Activated CD4-positive, alpha-beta memory T cell treated with anti-CD3 and anti-CD28 coated beads for 36 hours (primary cell): ENCODE measurements at places on chromosomes 3 and 15. TPM values are rescaled to one million over a fixed set of nuclear protein-coding genes. Genes with fewer than 3 reads are reported as not detected.

Gene ISG20
- 74.5 TPM for total RNA-seq

Gene ST3GAL6
- not detected for total RNA-seq

Gene AHSG
- total RNA-seq = not detected

DNA sequence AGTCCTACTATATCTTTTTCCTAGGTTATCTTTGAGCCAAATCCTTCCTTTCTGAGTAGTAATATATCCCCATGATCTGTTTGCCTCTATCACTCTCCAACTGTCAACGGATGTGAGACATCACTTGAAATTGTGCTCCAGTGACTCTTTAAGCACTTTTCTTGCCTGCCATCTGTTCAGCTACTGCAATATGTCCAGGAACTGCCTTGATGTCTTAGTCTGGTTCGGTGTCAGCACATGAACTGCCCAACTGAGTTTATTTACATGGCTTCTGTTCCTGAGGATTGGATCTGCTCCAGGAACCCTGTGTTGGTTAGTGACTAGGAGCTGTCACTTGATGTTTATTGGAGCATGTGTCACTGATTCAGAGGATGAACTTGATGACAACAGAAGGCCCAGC is 116.5 kb downstream of the SLC9A9 start:
- no peaks in the 10 kb centered on the region for H3K27me3 ChIP-seq
- no peak overlapping the region for H3K4me3 ChIP-seq
- H3K27ac ChIP-seq = no peak overlapping the region
- no peak for DNase-seq
- no peaks in the 10 kb centered on the region for H3K36me3 ChIP-seq
- no peaks in the 10 kb centered on the region for H3K4me1 ChIP-seq

DNA sequence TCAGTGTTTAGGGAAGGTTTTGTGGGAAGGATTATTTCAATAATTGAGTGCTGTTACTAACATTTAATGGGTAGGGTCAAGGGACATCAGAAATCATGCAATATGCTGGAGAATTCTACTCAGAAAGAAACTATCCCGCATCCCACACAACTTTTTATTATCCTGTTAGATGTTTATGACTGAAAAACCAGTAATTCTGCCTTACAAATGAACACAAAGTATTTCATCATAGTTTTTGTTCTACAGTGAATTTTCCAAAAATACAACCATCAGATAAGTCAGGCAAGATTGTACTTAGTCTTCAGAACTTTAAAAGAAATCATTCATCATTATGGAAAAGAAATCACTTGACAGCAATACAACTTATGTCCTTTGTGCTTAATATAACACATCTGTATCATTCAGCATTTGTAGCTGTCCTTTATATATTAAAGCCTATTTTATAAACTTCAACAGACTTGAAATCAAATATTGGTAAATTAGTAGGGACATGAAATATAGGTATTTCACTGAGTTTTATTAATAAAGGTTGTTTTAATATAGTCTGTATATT is 61.9 kb downstream of the TRPM7 start:
- H3K27me3 ChIP-seq = no peaks in the 10 kb centered on the region
- peaks cover 33% of the 10 kb centered on the region for H3K36me3 ChIP-seq
- H3K4me1 ChIP-seq = peaks cover 21% of the 10 kb centered on the region
- no peak overlapping the region for H3K4me3 ChIP-seq
- peak overlapping the region; percentile 40 for H3K27ac ChIP-seq

GRCh38 chr3:74739242-74739641 is 124.8 kb upstream of the CNTN3 start:
- no peaks in the 10 kb centered on the region for H3K36me3 ChIP-seq
- H3K4me3 ChIP-seq = no peak overlapping the region
- H3K4me1 ChIP-seq = no peaks in the 10 kb centered on the region
- H3K27me3 ChIP-seq = no peaks in the 10 kb centered on the region

- H3K4me3 ChIP-seq = no peak overlapping the region
- H3K27me3 ChIP-seq = no peaks in the 10 kb centered on the region
- no peaks in the 10 kb centered on the region for H3K4me1 ChIP-seq
- no peak overlapping the region for H3K27ac ChIP-seq
Observed at GRCh38 chr3:30795176-30795575, 99.3 kb downstream of the GADL1 start.

GRCh38 chr15:74790080-74790916 is 8.4 kb downstream of the CSK start:
- peak; percentile 77 for DNase-seq
- H3K4me3 ChIP-seq = peak overlapping the region; percentile 90
- peaks cover 77% of the 10 kb centered on the region for H3K4me1 ChIP-seq
- H3K27ac ChIP-seq = peak overlapping the region; percentile 99

DNA sequence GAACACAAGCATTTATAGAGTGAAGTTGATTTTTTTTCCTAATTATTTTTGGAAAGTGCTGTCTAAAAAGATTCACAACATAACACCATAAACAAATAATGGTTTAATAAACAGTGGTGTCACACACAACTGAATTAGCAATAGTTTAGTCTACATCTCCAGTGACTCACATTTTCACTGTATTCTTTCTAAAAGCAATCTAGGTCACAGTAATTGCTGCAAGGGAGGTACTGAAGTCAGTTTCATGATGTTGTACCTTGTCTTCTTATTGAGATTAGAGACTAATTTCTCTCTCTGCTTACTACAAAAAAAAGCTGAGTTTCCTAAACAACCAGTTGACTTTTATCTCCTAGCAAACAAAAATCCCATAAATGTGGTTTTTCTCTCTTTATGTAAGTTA is 29.6 kb downstream of the PLSCR4 start:
- DNase-seq = no peak
- no peaks in the 10 kb centered on the region for H3K4me1 ChIP-seq
- H3K36me3 ChIP-seq = no peaks in the 10 kb centered on the region
- H3K27me3 ChIP-seq = peaks cover 3% of the 10 kb centered on the region
- no peak overlapping the region for H3K4me3 ChIP-seq
- H3K27ac ChIP-seq = no peak overlapping the region
